ENCODE measurements at places on chromosomes 16 and 17.

DNA sequence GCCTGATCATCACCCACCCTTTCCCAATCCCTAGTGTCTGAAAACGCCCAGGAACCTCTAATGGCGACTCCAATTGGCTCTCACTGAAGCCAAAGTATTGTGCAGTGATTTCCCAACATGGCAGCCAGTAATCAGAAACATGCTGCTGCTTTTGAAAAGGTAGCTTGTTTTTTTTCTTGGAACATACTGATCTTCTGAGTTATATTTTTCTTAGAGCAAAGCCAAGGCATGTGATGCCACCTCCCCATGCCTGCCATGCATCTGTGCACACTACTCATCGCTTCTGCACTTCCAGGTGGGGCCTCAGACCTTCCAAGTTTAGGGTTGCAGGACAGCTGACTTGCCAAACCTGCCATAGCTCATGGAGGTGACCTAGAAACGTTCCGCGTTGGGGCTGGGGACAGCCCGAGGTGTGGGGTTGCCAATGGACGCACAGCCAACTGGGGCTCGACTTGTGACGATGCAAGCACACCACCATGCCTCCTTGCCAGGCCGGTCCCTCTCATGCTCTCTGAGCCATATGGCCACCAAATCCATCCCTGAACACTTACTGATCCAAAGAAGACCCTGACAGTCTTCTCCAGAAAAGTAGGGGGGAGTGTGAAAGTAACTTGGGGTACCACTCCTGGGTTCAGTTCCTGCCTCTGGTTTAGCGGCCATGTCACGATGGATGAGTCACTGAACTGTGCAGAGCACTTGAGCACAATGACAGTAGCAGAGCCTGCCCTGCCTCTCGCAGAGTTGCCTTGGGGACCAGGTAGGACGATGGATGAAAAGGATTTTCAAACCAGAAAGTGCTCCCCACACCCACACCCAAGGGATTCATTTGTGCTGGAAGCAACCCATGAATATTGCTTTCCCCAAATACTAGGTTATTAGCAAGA is 155.7 kb downstream of the CCDC182 start:
- DNase-seq, result no peak

- no peak for DNase-seq
Observed at GRCh38 chr16:62853887-62854286, 817.6 kb upstream of the CDH8 start.

DNA sequence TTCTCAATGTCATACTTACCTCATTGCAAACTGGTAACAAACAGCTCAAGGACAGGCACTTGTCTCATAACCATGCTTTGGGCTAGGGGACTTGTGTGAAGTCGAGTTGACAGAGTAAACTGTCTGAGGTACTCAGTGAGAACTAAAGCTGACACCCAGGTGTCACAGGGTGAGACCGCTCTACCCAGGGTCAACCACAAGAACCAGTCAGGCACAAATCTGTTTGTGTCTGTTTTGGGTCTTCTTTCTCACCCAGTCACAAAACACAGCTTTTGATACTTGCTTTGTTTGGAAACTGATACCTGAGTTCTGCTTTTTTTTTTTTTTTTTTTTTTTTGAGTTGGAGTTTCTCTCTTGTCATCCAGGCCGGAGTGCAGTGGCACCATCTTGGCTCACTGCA is 161.1 kb downstream of the STX8 start:
- no peak for DNase-seq

DNA sequence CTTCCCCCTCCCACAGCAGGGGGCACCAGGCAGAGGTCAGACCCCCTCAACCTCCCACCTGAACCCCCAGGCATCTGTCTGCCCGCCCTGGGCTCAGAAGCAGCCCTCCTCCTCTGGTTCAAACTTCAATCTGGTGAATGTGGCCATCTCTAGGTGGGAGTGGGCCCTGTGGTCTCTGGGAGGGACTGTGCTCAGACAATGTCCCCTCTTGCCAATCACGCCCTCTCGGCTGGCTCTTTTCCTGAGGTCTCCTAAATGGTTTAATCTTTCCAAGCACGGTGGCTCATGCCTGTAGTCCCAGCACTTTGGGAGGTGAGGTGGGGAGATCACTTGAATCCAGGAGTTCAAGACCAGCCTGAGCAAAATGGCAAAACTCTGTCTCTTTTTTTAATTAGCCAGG is 15.2 kb downstream of the LITAF start:
- DNase-seq, result no peak

DNA sequence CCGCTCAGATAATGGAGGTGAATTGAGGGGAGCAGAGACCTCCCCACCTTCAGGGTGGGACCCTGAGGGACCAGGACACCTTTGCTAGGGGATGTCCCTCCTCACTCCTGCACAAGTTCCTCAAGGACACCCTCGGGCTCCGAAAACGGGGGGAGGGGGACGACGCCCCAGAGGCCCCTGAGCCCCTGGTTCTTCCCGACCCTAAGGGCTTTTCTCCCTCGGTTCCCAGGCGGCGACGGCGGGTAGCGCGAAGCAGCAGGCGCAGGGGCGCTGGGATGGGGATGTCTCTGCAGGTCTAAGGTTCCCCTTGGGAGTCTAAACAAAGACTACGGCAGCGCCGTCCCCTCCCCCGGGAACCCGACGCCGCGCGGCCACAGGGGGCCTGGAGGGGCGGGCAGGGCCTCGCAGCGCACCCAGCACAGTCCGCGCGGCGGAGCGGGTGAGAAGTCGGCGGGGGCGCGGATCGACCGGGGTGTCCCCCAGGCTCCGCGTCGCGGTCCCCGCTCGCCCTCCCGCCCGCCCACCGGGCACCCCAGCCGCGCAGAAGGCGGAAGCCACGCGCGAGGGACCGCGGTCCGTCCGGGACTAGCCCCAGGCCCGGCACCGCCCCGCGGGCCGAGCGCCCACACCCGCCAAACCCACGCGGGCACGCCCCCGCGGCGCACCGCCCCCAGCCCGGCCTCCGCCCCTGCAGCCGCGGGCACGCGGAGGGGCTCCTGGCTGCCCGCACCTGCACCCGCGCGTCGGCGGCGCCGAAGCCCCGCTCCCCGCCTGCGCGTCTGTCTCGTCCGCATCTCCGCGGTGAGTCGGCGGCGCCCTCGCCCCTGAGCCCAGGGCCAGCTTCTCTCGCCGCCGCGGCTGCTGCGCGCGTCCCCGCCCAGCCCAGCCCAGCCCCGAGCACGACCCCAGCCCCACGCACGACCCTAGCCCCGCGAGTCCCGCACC is 36.7 kb upstream of the NDRG4 start:
- DNase-seq, result no peak

DNA sequence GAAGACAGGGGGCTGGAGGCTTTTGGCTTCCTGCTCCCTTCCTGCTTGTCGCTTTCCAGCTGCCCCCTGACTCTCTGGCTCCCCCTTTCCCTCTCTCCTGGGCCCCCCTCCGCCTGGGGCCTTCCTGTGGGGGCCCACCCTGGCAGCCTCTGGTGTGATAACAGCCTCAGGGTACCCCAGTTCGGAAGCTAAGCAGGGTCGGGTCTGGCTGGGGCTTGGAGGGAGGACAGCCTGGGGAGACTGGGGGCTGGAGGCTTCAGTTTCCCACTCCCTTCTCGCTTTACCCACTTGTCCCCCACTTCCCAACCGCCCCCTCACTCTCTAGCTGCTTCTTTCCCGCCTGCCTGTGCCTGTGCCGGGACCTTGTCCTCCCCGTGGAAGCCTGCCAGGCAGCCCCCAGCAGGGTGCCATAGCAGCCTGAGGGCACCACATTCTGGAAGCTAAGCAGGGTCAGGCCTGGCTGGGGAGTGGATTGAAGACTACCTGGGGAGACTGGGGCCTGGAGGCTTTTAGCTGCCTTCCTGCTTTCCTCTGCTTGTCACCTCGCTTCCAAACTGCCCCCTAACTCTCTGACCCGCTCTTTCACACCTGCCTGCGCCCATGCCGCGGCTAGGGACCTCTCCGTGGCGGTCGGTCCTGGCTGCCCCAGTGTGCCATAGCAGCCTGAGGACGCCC is 2275.5 kb downstream of the TP53TG3F start:
- DNase-seq, result no peak

DNA sequence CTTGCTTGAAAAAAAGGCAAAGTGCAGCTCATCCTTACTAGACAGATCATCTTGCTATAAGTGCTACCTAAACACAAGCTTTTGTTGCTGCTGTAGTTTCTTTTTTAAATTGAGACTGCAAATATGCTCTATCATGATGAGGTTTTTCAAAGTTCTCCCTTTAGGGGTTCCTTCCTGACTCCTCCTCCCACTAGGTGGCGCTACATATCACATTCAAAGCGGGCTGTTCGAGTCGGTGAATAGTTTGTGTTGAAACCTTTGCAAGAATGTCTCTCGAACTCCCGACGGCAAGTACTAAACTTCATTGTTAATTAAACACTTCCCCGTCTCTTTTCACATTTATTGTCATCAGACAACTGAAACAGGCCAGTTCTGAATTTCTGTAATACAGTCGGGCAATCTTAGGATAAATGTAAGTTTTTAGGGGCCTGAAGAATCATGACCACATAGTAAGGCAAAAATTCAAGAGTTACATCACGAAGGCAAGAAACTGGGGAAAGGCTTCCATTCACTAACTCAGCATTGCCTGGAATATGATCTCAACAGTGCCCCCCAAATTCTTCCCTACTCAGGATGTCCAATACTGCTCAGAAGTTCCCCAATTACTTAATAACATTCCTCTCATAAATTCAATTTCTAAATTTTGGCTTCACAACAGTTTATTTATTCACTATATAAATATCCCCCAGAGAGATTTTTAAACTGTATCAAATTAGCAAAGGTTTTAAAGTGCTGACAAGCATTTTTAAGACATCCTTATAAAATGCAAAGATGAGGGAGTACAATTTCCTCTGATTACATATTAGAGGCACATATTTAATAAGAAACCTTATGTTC is 6.7 kb downstream of the HS3ST3A1 start:
- peak; percentile 63 for DNase-seq

- DNase-seq, result no peak
Observed at GRCh38 chr17:31371511-31372097, 19.9 kb upstream of the RAB11FIP4 start.

DNA sequence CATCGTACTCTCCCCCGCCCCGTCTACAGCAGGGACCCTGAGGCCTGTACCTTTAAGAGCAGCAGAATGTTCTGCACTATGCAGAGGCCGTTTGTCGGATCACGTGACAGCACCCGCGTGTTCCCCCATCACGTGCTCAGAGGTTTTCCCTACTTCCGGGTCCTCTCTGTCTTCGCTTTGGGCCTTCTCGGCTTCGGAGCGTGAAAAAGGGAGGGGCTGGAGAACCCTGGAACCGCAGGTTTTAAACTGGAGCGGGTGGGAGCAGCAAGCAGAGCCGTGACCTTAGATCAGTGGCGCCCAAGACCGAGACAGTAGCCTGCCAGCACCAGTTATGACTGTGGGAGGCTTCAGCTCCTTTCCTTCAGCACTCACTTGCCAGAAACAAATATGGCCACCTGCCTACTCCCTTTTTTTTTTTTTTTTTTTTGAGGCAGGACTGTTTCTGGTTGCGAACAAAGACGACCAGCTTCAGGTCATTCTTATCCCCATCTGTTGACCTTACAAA is at the start of gene CLN3:
Gene CLN3 (minus strand): TSS at position 105 of the 505 bp plus-strand sequence. CDS start 315 bp downstream, outside the sequence.
- DNase-seq, result peak; percentile 73

- DNase-seq, result no peak
Observed at GRCh38 chr16:57544124-57544653, 1.7 kb downstream of the ADGRG5 start.

GRCh38 chr17:35256629-35257028 is 13.8 kb downstream of the SLFN5 start:
- no peak for DNase-seq

GRCh38 chr17:10050597-10051101 is 145.6 kb upstream of the RCVRN start:
- DNase-seq, result no peak

- no peak for DNase-seq
Observed at GRCh38 chr16:25089351-25089750, 22.2 kb upstream of the LCMT1 start.

GRCh38 chr17:74760404-74761105 is 12.1 kb downstream of the NHERF1 start:
- no peak for DNase-seq

DNA sequence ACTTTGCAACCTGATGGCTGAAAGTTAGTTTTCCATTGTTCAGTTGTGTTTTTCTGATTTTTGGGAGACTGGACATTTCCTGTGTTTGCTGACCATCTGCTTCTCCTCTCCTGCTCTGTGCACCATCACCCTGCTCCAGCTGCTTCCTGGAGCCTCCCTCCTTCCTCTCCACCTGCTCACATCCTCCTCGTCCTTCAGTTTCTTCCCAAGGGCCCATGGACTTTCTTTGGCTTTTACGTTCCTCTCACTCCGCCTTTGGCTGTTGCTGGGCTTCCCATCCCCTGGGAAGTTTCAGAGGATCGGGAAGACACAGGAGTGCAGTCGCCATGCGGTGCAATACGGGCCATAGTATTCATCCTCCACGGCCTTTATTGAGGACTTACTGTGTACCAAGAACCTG is 61.6 kb downstream of the TNFRSF13B start:
- DNase-seq, result no peak

DNA sequence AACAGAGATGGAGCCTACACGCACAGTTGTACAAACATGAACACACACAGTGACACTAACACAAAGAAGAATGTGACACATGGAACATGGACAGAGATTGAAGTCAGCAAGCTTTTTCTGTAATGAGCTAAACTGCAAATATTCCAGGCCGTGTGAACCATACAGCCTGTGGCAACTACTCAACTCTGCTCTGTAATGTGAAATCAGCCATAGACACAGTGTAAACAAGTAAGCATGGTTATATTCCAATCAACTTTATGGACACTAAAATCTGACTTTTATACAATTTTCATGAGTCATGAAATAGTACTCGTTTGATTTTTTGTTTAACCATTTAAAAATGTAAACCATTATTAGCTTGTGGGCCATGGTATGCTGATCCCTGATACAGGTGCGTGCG is 120.2 kb downstream of the SMG6 start:
- no peak for DNase-seq

DNA sequence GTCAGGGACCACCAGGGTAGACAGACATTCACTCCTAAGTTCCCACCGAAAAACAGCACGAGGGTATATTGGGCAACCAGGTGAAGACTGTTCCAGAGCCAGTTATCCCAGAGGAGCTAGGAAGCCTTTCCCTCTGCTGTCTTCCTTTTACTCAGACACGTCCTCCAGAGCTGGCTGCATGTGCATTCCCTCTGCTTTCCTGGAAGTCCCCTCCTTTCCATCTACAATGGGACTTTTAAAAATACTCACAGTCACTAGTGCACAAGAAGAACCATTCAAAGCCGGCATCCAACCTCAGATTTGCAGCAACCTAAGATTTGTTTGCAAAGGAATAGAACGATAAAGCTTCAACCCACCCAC is 32.5 kb upstream of the CRISPLD2 start:
- no peak for DNase-seq

GRCh38 chr17:15086776-15087295 is 178.3 kb downstream of the PMP22 start:
- no peak for DNase-seq
